Stimulated activated CD4-positive, alpha-beta T cell treated with anti-CD3 and anti-CD28 coated beads, Interleukin-1b, Interleukin-23, amount 100 ng/mL, for 1 hour (primary cell): ENCODE measurements at places on chromosomes 11 and 22.

DNA sequence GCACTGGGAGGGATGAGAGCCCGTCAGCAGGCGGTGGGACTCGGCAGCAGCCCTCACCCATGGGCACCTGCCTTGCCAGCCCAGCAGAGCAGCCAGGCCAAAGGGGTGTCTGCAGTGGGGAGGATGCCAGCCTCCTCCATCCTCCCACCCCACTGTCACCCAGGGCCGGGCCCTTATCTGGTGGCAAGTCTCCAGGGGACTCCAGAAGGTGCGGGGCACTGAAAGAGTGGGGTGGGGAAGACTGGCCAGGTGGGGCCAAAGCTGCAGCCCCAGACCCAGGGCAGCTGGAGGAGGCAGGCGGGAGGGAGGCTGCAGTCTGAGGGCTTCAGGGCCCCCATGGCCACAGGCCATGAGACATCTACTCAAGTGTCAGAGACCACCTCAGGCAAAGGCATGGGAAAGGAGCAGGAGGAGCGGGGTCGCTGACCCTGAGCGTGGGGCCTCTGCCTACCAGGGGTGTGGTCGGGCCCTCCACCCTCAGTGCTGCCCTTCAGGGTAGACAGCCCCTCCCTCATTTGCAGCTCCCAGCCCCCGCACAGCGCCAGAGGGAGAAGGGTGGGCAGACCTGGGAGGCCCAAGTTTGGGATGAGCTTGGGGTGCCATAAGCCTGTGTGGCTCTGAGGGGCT is 3.5 kb downstream of the DGCR6L start:
- DNase-seq = no peak

DNA sequence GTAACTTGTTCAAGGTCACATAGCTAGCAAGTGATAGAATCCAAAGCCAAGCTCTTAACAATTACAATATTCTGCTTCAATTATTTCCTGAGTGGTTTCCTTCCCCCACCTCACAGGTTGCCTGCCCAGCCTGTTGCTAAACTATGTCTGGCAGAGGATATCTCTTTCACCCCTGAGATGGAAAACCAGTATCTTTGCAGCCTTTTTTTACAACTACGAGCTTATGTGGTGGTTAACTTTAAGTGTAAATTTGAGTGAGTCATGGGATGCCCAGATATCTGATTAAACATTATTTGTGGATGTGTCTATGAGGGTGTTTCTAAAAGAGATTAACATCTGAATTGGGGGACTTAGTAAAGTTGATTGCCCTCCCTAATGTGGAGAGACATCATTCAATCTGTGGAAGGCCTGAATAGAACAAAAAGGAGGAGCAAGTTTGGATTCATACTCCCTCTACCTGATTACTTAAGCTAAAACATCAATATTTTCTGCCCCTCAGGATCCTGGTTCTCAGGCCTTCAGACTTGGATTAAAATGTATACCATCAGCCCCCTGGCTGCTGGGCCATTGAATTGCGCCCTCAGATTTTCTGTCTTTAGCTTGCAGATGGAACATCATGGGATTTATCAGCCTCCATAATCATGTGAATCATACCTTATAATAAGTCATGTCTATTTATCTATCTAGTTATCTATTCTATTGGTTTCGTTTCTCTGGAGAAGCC is 911.9 kb downstream of the METTL15 start:
- no peak for DNase-seq

DNA sequence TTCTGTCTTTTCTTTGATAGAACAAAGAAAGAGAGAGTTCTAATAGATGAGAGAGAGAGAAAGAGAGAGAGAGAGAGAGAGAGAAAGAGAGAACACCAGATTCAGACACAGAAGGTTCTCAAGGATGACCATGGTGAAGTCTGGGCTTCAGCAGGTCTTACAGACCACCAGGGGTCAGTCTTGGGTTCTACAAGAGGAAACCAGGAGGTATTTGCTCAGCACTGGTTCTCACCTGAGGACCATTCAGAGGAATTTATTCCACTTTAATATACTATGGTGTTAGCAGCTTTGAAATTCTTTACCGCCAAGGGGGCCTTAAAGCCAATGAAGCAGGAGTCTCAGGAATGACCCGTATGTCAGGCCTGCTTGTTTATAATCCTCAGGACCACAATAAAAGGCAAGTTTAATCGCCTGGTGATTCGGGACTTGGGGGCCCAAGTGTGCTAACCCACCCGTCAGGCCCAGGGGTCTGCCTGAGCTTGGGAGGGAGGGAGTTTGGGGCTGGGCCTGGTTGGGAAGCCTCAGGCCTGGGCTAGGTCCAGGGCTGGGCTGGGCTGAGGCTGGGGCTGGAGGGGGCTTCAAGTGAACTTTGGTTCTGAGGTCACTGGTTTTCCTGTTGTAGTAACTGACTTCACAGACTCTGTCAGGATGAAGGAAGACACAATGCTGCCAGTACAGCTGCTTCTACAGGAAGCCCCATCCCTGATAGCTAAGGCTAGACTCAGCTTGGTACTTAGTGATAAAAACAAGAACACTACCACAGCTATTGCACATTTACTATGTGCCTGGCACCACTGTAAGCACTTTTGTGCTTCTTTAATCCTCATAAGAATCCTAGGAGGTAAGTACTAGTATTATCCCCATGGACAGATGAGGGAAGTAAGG is 179.2 kb upstream of the ZBED5 start:
- DNase-seq = no peak

GRCh38 chr11:92330114-92330513 is 105.5 kb downstream of the FAT3 start:
- no peak for DNase-seq

- DNase-seq = no peak
Measured at GRCh38 chr11:109123816-109124787, 297.9 kb upstream of the C11orf87 start.

DNA sequence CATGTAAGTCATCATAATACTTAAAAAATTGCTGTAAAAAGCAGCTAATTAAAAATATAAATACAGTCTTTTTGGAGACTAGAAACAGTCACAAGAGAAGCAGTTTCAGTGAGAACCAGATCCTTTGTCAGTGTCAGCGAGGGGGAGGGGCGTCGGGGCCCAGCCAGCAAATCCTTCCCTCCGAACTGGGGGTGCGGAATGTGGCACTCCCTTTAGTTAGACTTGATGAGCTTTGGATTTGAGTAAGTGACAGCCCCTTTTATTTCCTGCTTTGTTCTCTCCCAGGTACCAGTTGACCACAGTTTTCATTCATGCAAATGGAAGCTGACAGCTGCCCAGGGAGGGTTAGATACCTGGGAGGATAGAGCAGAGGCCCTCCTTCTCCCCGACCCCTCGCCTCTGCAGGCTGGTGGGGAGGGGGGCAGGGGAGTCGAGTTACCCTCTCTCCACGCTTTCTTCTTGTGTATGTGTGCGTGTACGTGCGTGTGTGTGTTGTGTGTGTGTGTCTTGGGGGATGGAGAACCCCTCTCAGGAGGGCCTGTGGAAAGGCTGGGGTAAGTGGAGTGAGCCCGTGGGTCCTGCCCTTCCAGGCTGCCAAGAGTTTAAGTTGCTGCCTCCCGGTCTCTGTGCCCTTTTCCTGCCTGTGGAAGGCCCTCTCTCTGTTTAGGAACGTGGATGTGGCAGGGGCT is 38.3 kb downstream of the PTPRJ start:
- DNase-seq = no peak

GRCh38 chr22:28250036-28250695 is 331.1 kb upstream of the PITPNB start:
- no peak for DNase-seq

DNA sequence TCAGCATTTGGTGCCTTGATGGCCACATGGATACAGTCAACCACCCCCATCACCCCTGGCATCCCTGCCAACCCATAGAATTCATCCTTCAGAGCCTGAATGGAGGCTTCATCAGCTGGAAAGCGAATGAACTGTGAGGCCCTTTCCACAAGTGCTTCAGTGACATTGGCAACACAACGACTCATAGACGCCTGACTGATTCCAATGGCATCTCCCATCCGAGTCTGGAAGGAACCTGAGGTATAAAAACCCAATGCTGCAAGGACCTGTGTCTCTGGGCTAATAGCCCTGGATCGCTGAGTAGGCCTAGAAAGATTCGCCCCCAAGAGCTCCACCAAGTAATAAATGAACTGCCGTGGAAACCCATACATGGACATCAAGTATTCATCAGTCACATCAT is 1.3 kb downstream of the HARBI1 start:
- DNase-seq = no peak

DNA sequence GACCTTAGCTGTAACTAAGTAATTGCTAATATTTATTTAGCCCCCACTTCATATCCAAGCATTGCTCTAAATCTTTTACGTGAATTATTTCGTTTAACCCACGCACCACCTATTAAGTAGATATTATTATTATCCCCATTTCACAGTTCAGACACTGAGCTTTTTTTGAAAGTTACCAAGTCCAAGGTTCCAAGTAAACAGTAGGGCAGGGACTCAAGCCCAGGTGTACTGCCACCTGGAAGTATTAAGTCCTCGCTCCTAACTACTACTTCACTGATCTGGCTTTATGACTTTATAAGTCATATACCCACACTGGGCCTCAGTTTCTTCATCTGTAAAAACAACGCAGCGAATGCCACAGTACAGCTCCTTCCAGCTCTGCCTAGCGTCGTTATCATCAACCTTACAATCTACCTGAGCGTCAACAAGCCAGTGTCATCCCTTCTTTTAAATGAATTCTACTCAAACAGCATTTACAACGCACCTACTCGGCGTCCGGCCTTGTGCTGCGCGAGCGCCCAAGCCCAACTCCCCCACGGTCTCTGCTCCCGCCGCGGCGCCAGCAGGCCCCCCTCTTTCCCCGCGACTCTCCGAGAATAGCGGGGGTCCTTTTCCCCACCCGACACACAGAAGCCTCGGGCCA is 624 bp downstream of the TMEM41B start:
- DNase-seq = no peak
